ENCODE measurements at places on chromosomes 13 and 19.
A peak's percentile ranks its signal among the peaks of the same experiment; 100 is the strongest.

DNA sequence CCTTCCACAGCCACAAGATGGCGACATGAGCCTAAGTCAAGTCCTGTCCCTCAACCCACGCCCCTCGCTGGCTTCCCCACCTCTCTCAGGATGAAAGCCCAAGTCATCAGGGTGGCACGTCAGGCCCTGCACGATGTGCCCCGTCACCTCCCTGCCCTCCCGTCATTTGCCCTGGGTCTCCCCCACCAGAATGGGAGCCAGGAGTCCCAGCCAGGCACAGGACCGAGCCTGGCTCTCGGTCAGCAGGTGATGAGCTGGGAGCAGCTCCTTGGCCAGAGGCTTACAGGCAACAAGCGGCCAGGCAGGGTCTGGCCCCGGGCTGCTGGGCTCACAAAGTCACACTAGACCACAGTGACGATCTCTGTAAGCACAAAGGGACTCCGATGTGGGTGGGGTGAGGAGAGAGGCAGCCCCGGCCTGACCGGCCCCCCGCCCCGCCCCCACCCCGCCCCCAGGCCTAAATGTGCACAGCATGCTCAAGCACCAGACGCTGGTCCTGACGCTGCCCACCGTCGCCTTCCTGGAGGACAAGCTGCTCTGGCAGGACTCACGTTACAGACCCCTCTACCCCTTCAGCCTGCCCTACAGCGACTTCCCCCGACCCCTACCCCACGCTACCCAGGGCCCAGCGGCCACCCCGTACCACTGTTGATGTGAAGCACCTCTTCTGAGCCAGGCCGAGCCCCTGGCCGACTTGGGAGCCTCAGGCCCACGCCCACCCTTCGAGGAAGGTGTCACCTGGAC, 7.3 kb downstream of the MRPL4 start:
- peak; percentile 93 for DNase-seq

DNA sequence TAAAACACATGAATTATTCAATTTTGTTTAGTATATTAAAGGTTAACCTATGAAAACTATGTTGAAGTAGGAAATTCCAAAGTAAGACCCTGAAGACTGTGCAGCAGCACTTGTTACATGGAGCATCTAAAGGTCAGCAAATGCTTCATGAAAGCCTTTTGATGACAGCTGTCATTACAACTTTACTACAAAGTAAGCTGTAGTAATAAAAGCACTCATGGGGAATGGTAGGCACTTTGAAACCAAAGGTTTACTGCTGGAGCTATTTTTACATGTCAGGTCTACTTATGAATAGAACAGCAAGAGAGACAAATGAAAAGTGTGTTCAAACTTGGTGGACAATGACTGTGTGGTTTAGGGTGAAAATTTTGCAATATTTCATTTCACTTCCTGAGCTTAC, 672.5 kb upstream of the PCDH20 start:
- DNase-seq, result no peak

GRCh38 chr19:12617646-12618045, 6.9 kb downstream of the ZNF791 start:
- DNase-seq, result no peak

DNA sequence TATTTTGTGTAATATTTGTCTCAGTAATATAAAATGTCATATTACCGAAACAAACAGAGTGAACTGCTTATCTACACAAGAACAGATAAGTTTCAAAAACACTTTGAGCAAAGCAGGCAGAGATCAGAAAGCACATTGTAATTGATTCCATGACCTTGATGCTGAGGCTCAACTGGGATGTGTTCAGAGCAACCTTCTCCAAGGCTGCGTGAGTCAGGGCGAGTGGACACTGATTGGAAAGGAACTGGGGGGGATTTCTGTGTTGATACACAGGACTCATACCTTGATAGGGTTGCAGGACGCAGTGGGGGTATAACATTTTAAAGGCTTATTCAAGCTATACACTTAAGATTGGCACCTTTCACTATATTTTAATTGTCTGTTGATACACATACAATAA, 1136.3 kb downstream of the UQCRFS1 start:
- no peak for DNase-seq

DNA sequence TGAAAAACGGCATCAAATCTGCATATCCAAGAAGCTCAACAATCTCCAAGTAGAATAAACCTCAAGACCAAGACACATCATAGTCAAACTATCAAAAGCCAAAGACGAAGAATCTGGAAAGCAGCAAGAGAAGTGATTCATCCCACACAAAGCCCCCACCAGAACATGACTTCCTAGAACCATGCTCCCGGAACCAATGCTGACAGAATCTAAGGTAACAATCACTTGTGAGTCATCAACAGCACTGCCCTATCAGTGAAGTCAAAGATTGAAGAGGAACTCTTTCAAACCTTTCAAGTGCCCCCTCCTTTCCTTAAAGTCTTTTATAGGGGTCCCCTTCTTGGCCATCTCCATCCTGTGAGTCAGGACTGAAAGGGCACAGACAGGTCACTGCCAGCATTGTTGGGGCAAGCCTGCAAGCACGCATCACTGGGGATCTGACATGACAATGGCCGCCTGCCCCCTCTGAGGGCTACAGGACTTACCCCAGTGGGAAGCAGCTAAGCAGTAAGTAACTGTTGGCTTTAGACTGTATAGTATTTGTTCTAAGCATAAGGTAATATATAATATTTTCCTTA, at the start of gene CCDC70:
Gene CCDC70 (plus strand): TSS at position 247 of the 578 bp plus-strand sequence. CDS start 3,443 bp downstream, outside the sequence.
- DNase-seq, result no peak

DNA sequence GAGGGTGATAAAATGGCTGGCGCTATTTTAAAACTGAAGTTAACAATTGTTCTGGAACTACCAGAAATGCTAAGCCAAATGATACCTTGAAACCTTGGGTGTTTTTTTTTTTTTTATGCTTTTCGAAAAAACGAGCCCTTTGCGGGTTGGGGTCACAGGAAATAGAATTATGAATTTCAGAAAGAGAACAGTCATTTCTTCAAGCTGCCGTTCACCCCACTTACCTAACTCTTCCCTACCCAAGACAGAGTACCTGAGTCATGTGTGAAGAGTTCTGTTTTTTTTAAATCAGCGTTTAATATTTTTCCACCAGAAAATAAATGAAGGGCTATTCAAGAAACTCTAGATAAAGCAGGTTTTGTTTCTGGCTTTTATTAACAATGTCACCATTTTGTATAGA, 35.3 kb downstream of the KLF2 start:
- DNase-seq, result no peak

DNA sequence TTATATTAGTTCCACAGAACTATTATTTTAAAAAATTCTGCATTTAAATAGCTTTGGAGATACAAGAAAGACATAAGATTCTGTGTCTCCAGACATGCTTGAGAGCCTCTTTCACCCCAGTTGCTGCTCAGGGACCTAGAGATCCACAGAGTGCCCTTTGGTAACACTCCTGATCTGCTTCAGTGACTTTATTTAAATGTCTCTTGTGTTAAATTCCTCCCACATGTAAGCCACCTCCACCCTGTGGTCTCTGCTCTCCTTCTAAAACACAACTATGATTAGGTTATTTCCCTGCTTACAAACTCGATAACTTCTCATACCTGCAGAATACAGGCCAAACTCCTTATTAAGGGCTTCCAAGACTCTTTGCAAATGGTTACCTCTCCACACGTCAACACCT, 141.0 kb downstream of the RFC3 start:
- no peak for DNase-seq

- DNase-seq, result peak; percentile 64
These were observed 30.9 kb downstream of the RASA3 start for GRCh38 chr13:114101358-114102130.

DNA sequence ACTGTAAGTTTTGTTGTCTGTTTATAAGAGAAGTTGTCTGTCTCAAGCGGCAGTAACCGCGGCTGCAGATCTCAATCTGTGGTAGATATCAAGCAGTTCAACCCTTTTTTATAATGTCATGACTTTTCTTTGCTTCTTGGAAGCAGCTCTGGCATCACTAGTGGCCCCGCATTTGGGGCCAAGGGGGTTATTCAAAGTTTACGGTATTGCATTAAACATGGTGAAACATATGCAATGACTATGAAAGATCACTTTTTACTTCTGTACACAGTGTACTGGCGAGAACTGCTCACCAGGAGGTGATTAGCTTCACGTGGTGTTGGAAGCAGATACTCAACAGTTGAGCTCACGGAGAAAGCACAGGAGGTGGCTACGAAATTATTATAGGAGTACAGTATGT, 4.6 kb upstream of the FFAR3 start:
- peak; percentile 31 for DNase-seq
